Dorsolateral prefrontal cortex (tissue), 122 donors: ENCODE measurements at places on chromosomes 3 and 15.

DNA sequence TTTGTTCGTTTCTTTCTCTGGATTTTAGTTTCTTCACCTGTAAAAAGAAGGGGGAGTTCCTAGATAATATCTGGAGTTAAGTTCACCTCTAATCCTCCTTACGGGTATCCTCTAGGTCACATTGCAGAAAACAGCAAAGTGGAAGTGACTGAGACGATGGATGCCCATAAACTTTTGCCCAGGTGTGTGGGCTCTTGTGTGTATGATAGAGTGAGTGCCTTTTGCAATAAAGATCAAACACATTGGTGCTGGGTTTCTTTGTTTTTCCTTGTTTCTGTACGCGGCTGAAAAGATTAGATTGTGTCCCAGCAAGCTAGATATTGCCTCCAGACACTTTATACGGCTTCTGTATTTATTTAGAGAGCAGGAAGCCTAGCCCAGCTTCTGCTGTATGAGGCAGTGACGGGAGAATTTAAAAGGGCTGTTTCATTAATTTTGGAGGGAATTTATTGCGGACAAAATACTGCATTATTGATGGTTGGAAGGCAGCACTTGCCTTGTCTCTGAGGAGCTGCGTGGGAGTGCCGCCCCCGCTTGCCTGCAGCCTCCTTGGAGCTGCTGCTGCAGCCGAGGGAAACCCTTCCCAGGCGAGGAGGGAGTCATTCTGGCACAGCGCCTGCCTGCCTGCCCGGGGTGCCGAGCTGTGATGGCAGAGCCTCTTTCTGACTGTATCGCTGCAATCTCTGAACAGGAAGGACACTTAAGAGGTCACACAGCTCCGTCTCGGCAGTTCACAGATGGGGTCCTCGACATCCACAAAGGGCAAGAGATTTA is 38.5 kb downstream of the PYDC2 start:
- peak; percentile 73 for DNase-seq

DNA sequence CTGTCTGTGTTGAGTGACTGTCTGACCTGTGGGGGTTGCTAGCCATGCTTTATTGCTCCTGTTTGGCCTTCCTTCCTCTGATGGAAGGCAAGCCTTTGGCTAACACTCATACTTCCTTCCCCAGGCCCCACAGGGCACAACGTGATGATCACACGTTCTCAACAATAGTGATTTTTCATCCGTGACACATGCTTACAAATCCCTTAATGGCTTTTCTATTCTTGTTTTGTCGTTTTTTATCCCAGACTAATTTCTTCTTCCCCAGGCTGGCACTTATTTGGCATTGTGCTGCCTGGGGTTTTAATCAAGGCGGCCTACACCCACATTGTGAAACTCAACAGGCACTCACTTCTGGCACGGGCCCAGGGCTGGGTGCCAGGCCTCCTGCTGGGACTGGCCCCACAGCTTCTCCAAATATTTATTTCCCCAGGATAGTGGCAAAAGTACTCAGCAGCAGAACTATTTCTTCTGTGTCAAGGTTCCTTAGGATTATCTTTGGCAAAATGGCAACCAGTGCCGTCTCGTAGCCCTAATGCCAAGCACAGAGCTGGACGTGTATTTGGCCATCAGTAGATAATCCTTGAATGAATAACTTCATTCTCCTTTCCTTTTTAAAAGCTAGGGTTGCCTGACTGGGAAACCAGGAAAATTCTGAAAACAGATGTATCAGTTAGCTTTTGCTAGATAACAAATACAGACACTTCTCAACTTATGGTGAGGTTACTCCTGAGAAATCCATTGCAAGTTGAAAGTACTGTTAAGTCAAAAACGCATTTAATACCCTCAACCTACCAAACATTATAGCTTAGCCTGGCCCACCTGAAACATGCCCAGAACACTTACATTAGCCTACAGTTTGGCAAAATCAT is 30.6 kb downstream of the CMTM7 start:
- no peak for DNase-seq

DNA sequence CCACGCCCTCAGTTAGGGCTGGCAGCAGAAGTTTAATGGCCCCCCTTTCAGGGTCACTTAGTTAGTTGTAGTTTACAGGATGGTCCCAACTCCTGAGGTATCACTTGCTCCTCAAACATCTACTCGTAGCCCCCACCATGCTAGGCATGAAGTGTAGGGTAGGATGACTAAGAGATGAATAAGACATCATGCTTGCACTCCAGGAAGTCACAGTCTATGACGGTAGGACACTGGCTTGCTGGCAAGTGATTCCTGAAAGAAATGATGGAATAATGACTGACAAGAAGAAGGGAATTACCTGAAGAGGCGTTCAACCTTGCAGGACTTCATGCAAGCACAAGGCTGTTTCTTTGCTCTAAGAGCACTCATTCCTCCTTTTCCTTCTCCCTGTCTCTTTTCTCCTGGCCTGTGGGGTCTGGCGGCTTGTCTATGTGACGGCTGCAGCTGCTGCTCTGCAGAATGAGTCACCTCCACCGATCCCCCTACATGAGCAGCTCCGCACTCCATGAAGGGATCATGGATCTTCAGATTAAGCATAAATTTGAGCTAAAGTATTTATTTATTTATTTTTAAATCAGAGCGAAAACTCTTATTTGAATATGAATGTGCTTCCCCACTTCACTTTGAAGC is 82.9 kb upstream of the BOC start:
- DNase-seq = no peak

DNA sequence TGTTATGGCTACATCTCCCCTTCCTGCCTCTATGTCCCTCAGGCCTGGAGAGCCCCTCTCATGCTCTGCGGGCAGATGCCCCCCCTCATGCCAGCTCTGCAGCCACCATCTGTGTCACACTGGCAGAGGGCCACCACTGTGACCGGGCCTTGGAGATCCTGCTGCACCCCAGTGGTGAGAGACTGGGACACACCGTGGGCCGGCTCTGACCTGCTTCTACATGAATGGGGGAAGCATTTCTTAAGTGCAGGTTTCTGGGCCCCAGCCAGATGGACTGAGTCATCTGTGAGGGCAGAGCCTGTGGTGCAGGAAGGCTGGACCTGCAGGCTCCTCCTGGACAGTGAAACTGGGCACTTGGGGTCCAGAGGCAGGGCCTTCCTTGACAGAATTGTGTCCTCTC is 4.8 kb downstream of the VWA5B2 start:
- peak; percentile 74 for DNase-seq
